A673 (cell line): ENCODE measurements at places on chromosomes 3 and 15. TPM values are rescaled to one million over a fixed set of nuclear protein-coding genes. Genes with fewer than 3 reads are reported as not detected.

Gene TNFAIP8L3
- total RNA-seq: 0.15 and 0.24 TPM in 2 replicates

Gene SLC15A2
- total RNA-seq: 18.2 and 33.3 TPM in 2 replicates

Gene TMEM41A
- 27.7 and 29.9 TPM in 2 replicates for total RNA-seq

Gene RASSF1
- total RNA-seq: 10.2 and 14.4 TPM in 2 replicates

Gene ATP8B4
- total RNA-seq: 0.30 and 0.66 TPM in 2 replicates

Gene CHRNA7
- 3.3 and 3.7 TPM in 2 replicates for total RNA-seq

Gene CLDN18
- not detected in 2 replicates for total RNA-seq

Gene CCNL1
- total RNA-seq: 91.0 and 101 TPM in 2 replicates

Gene DNAH1
- total RNA-seq: 1.3 and 1.8 TPM in 2 replicates

Gene GOLGA8K
- total RNA-seq: 0.63 TPM in 1 of 2 replicates, not detected in the other

GRCh38 chr3:117399311-117400078 lies 689.9 kb downstream of the TUSC7 start:
- H3K4me3 ChIP-seq: no peak overlapping the region
- DNase-seq: no peak
- no peaks in the 10 kb centered on the region for H3K4me1 ChIP-seq

GRCh38 chr15:62976301-62976881 lies 66.2 kb upstream of the TPM1 start:
- H3K36me3 ChIP-seq: no peaks in the 10 kb centered on the region
- no peak overlapping the region for H3K27ac ChIP-seq
- H3K4me3 ChIP-seq: no peak overlapping the region
- no peaks in the 10 kb centered on the region for H3K27me3 ChIP-seq
- no peaks in the 10 kb centered on the region for H3K4me1 ChIP-seq
- no peak for DNase-seq

DNA sequence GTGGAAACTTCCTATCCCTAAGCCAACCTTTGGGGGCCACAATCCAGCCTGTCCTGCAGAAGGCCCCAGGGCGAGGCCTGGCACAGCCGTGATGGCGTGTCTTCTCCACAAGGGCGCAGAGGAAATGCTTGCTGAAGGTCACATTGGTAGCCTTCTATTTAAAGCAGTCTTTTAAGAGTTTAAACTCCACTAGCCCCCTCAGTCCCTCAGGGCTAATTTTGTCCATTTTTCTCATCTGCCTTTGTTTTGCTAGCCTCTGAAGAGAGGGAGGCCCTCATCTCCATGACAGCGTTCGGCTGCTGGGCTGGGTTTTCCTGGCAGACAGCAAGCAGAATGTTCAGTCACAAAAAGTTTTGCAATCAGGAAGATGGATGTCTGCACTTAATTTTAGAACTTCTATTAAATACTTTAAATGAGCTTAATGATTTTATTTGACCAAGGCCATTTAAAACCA lies 40.8 kb downstream of the RARB start:
- H3K27me3 ChIP-seq: no peaks in the 10 kb centered on the region
- H3K4me3 ChIP-seq: no peak overlapping the region
- DNase-seq: no peak
- no peaks in the 10 kb centered on the region for H3K36me3 ChIP-seq
- peaks cover 36% of the 10 kb centered on the region for H3K4me1 ChIP-seq

DNA sequence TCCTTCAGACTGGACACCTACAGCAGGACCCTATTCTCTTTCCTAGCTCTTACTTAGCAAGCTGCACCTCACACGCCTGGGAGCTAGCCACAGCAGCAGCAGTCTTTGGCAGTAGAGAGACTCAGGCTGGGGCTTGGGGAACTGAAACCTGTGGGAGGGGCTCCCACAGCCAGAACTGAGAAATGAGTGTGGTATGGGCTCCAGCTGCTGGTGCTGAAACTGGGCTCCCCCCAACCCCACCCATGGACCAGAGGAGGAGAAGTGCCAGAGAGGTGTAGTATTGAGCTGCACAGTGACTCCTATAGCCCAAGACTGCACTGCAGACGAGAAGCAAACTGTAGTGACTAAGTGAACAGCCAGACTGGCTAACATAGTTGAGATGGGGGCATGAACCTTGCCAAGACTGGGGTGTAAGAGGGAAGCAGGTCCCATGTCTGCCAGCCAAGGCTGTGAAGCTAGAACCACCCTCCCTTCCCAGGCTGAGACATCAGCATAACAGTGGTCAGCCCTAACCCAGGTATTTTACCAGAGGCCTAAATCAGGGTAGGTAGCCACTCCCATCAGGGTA lies 62.5 kb downstream of the MYO5A start:
- DNase-seq: no peak
- no peaks in the 10 kb centered on the region for H3K36me3 ChIP-seq
- H3K27me3 ChIP-seq: no peaks in the 10 kb centered on the region
- H3K4me3 ChIP-seq: no peak overlapping the region
- no peaks in the 10 kb centered on the region for H3K4me1 ChIP-seq

GRCh38 chr3:162742159-162742717 lies 1245.6 kb downstream of the OTOL1 start:
- no peaks in the 10 kb centered on the region for H3K27me3 ChIP-seq
- H3K36me3 ChIP-seq: no peaks in the 10 kb centered on the region
- no peaks in the 10 kb centered on the region for H3K4me1 ChIP-seq
- DNase-seq: no peak
- no peak overlapping the region for H3K27ac ChIP-seq
- no peak overlapping the region for H3K4me3 ChIP-seq

DNA sequence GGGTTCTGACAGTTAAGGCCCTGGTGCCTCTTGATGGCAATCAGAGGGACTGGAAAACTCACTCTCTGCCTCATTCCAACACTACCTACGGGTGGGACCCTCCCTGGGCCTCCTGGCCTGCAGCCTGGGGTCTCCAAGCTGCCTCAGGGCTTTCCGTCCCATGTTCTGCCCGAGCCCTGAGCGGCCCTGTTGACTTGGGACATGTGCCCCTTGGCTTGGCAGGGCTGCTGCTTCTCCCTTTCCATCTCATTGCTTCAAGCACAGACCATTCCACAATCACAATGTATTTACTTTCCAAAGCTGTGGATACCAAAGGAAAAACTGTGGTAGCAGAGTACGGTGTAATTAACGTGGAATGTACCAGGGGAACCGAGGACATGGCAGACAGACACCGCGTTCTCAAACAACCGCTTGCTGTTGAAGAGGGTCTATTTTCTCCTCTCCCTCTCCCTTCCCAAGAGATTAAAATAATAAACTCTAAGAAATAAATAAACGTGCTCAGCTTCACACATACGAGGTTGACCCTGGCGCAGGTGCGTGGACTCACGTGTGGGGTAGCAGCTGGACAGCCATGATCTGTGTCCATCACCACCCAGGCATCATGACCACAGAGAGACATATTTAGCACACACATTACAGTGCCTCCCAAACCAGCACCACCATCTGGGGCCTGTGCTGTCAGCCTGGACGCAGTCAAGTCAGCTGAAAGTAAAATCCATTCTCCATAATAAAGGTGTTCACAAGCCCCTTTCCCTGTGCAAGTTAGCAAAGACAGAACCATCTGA lies 172.0 kb downstream of the XXYLT1 start:
- H3K36me3 ChIP-seq: no peaks in the 10 kb centered on the region
- H3K4me1 ChIP-seq: peaks cover 67% of the 10 kb centered on the region
- no peaks in the 10 kb centered on the region for H3K27me3 ChIP-seq
- no peak overlapping the region for H3K4me3 ChIP-seq
- no peak overlapping the region for H3K27ac ChIP-seq

GRCh38 chr15:70712271-70712670 lies 51.1 kb downstream of the UACA start:
- no peaks in the 10 kb centered on the region for H3K36me3 ChIP-seq
- H3K4me3 ChIP-seq: no peak overlapping the region
- H3K27ac ChIP-seq: no peak overlapping the region
- H3K27me3 ChIP-seq: no peaks in the 10 kb centered on the region
- peaks cover 18% of the 10 kb centered on the region for H3K4me1 ChIP-seq

DNA sequence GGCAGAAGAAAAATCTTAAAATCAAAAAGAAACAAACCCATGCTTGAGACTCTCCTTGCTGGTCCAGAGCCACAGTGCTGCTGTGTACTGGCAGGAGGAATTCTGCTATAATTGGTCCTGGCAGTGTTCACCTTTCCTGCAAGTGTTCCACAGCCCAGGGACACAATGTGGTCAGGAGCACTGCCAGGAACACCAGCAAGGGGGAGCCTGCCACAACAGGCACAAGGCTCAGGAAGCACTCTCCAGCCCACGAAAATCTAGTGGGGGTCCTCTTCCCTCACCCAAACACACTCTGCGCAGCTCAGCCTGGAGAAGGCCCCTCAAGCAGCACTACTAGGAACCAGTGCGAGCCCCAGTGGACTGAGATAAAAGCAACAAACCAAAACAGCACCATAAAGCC lies 92.9 kb downstream of the UBE3A start:
- no peaks in the 10 kb centered on the region for H3K27me3 ChIP-seq
- H3K36me3 ChIP-seq: peaks cover 11% of the 10 kb centered on the region
- no peak for DNase-seq

DNA sequence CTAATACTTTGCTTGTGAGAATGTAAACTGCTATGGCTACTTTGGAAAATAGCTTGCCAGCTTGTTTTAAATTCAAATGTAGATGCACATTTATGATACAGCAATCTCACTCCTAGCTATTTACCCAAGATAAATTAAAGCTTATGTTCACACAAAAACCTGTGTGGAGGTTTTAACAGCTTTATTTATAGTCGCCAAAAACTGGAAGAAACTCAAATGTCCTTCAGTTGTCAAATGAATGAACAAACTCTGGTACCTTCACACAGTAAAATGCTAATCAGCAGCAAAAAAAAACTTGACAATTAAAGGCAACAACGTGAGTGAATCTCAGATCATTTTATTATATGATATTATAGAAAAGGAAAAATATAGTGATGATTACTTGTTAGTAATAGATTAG lies 248.6 kb upstream of the NECTIN3 start:
- no peaks in the 10 kb centered on the region for H3K36me3 ChIP-seq
- DNase-seq: no peak
- no peaks in the 10 kb centered on the region for H3K27me3 ChIP-seq
- H3K4me1 ChIP-seq: no peaks in the 10 kb centered on the region
- H3K4me3 ChIP-seq: no peak overlapping the region

DNA sequence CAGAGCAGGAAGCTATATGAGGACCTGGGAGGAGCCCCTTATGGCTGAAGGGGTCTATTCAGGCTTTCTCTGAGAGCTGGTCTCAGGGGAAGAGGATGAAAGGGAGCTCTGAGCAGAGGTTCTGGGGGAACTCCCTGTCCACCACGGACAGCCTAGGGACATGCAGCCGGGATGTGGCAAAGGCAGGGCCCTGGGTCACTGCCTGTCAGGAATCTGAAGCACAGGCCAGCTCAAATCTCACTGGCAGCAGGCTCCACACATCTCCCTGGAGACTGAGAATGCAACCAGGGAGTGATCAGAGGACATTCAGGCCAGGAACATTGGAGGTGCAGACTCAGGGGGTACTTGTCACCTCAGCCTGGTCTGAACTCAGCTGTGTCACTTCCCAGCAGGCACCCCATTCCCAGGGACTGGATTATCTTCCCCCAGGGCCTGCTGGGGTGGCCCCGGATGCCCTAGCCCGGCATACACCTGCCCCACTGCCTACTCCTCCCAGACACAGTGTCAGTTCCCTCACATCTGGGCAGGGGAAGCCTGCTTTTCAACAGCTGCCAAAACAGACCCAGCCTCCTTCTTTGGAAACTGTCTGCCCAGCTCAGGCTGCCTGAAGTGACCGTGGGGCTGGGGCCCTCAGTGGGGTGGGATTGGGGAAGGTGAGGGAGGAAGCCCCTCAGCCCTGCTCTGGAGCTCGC lies 18.3 kb upstream of the SEMA3F start:
- DNase-seq: no peak
- no peak overlapping the region for H3K27ac ChIP-seq
- no peaks in the 10 kb centered on the region for H3K27me3 ChIP-seq
- H3K4me3 ChIP-seq: no peak overlapping the region
- no peaks in the 10 kb centered on the region for H3K36me3 ChIP-seq
- peaks cover 40% of the 10 kb centered on the region for H3K4me1 ChIP-seq

DNA sequence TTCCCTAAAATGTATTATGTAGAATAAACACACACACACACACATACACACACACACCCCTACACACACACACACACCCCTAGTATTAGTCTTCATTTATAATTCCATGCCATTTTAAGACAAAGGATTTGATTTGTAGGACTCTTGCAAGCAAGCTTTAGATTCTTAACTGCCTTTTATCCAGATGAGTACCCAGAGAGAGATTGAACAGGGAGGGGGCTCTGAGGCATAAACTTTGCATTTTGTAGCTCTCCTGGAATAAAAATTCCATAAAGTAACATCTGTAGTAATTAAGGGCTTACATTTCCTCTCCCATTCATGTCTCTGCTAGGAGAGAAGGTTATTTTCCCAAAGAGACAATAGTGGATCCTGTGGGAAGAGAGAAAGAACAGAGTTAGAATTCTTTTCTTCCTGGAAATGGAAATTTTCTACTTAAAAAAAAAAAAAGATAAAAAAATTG lies 479.4 kb downstream of the RBMS3 start:
- H3K27ac ChIP-seq: peak overlapping the region; percentile 77

DNA sequence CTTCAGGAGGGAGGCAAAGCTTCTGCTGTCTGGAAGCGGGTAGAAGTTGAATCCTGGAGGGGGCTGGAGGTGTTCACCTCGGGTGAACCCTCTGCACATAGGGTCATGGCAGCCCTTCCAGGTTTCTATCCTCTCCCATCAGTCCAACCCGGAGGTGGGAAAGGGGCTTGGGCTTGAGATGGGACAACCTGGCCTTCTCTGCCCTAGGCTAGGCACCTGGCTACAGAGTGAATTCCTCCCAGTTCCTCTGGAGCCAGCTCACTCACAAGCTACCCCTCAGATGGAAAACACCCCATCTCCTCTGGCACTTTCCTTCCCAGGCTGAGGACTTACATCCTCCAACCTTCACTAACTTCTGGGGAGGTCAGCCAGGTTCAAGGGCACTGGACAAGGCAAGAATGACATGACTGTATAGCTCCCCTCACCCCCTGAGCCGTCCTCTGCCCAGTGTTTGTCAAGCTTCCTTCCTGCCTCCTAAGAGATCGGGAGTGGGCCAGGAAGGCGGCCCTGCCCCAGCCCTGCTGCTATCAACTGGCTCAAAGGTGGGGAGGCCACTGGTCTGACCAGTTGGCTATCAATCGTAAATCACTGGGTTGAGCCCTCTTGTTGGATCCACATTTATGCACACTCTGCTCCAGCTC lies 45.8 kb downstream of the KLF15 start:
- no peaks in the 10 kb centered on the region for H3K27me3 ChIP-seq
- H3K36me3 ChIP-seq: no peaks in the 10 kb centered on the region
- H3K4me3 ChIP-seq: no peak overlapping the region

- no peaks in the 10 kb centered on the region for H3K36me3 ChIP-seq
- H3K4me1 ChIP-seq: peaks cover 9% of the 10 kb centered on the region
- DNase-seq: peak; percentile 70
- H3K27ac ChIP-seq: no peak overlapping the region
- H3K27me3 ChIP-seq: no peaks in the 10 kb centered on the region
- no peak overlapping the region for H3K4me3 ChIP-seq
Observed at GRCh38 chr15:70348226-70348543, 250.5 kb upstream of the TLE3 start.

- DNase-seq: no peak
- H3K36me3 ChIP-seq: no peaks in the 10 kb centered on the region
- H3K4me1 ChIP-seq: peaks cover 5% of the 10 kb centered on the region
- H3K27me3 ChIP-seq: no peaks in the 10 kb centered on the region
Observed at GRCh38 chr3:193841581-193841980, 248.6 kb downstream of the OPA1 start.

GRCh38 chr3:167406876-167407492 lies 26.9 kb upstream of the ZBBX start:
- no peak overlapping the region for H3K4me3 ChIP-seq
- no peaks in the 10 kb centered on the region for H3K36me3 ChIP-seq
- H3K4me1 ChIP-seq: no peaks in the 10 kb centered on the region
- DNase-seq: peak; percentile 64
- H3K27ac ChIP-seq: no peak overlapping the region
- H3K27me3 ChIP-seq: no peaks in the 10 kb centered on the region

- no peak overlapping the region for H3K4me3 ChIP-seq
- H3K4me1 ChIP-seq: no peaks in the 10 kb centered on the region
- DNase-seq: no peak
- H3K36me3 ChIP-seq: no peaks in the 10 kb centered on the region
- no peak overlapping the region for H3K27ac ChIP-seq
Observed at GRCh38 chr3:98843266-98843959, 58.1 kb downstream of the DCBLD2 start.
